Stimulated activated CD4-positive, alpha-beta T cell treated with anti-CD3 and anti-CD28 coated beads, Interleukin-4, amount 100 ng/mL, for 1 hour (primary cell): ENCODE measurements at places on chromosomes 6 and 20.

- no peak for DNase-seq
These were observed 957.5 kb upstream of the EPHA7 start for GRCh38 chr6:94376876-94377275.

GRCh38 chr6:16700202-16700915 lies 60.9 kb downstream of the ATXN1 start:
- no peak for DNase-seq

DNA sequence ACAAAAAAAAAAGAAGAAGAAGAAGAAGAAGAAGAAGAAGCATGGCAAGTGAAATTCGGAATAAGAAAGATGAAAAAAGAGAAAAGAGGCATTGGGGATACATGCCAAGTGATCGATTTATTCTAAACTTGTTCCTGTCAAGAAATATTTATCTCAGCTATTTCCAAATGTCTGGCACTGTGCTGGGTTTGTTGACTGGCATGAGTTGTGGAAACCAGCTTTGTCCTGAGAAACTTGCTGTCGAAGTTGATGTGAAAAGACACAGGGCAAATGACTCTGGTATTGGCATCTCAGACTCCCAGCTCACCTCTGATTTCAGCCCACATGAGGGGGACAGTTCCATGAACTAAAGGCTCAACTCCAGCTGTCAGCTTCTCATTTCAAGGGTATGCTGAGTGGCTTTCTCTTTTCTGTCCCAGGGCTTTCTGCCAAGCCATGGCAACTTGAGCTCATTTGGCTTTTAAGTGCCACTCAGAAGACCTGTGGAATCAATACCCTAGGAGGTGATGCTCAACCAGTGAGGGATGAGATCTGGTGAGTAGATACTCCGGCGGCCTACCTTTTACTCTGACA lies 253.3 kb upstream of the JAG1 start:
- DNase-seq, result no peak

GRCh38 chr20:59149678-59150504 lies 13.7 kb upstream of the ZNF831 start:
- peak; percentile 39 for DNase-seq

DNA sequence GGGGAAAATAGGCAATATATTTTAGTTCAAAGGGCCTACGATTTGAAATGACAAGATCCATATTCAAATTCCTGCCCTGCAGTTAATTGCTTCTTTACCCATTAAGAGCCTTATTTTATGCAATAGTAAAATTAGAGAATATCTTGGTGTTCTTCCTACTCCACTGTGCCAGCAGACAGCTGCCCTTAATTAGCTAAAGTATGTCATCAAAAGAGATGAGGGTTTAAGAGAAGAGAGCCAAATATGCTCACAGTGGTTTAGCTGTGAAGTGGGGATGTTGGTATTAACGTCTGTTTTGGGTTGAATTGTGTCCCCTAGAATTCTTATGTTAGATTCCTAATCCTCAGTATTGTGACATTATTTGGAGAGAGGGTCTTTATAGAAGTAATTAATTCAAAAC lies 148.1 kb downstream of the MOXD1 start:
- DNase-seq, result no peak

GRCh38 chr20:20836836-20837235 lies 124.4 kb upstream of the RALGAPA2 start:
- no peak for DNase-seq

GRCh38 chr20:23870461-23870860 lies 9.1 kb downstream of the CST5 start:
- DNase-seq, result no peak

DNA sequence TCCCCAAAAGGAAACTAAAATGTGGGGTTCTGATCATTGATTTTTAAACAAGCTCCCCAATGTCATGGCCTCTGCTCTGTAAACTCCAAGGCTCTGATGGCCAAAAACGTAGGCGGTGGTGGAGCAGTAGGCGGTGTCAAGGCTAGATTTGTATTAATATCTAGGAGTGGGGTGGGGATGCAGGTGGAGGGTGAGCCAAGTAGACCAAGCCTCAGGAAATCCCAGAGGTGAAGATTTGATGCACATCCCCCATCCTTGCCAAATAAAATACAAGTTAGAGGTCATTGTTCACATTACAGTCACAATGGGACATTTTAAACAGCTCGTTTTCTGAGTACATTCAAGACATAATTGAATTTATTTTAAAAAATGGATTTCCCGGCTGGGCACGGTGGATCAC lies 30.9 kb upstream of the TBC1D7 start:
- no peak for DNase-seq

DNA sequence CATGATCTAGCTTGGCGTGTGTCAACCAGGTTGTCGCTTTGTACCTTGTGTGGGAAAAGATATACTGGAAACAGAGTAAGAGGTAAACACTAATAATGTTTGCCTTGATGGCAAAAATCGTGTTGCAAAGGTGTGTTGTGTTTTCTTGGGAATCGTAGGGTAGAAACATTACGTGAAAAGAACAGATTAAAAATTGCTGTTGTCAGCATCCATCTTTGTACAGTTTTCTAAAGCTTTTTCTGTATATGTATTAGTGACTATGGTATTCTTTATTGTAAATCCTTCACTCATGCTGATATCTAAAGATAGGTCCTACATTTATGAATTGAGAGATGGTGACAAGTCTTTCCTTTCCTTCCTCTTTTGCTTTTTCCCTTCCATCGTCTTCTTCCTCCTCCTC lies 116.9 kb downstream of the RPS12 start:
- DNase-seq, result no peak

GRCh38 chr6:146123616-146124015 lies 94.8 kb downstream of the GRM1 start:
- DNase-seq, result no peak

DNA sequence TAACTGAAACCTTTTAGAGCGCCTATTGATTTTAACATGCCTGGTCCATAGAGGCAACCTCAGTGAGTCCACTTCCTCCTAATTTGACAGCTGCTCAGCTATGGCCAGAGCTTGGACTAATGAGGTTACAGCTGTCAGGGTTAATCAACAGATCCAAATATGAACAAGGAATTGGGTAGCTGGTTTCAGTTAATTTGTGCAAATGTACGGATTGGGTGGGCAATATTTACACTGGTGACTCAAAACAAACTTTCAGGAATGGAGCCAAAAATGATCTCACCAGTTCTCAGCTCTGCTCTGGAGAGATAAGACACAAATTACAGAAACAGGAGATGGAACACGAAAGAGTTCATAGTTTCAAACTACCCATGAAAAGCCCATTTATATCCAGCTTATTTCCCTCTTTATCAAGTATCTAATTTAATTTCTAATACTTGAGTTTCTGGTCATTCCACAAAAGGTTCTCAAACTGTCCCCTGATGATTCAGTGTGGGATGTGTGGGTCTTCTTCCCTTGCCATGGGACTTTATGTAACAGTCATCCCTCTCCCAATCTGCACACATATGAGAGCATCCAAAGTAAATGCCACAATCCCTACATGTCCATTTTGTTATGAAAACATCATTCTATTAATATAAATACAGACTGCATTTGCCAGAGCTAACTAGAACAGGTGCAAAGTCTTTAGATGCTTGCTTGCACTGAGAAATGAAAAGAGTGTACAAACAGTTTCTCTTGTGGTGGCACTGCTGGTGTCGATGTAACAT lies 149.9 kb downstream of the RPS12 start:
- DNase-seq, result no peak

- no peak for DNase-seq
These were observed 58.2 kb downstream of the MOCS1 start for GRCh38 chr6:39876111-39876510.

GRCh38 chr6:120451508-120451907 lies 882.8 kb downstream of the TBC1D32 start:
- no peak for DNase-seq

GRCh38 chr6:76694795-76695194 lies 622.3 kb upstream of the IMPG1 start:
- DNase-seq, result no peak

GRCh38 chr6:88013015-88013414 lies 34.6 kb upstream of the SPACA1 start:
- no peak for DNase-seq
